ENCODE measurements at places on chromosomes 4 and X.

DNA sequence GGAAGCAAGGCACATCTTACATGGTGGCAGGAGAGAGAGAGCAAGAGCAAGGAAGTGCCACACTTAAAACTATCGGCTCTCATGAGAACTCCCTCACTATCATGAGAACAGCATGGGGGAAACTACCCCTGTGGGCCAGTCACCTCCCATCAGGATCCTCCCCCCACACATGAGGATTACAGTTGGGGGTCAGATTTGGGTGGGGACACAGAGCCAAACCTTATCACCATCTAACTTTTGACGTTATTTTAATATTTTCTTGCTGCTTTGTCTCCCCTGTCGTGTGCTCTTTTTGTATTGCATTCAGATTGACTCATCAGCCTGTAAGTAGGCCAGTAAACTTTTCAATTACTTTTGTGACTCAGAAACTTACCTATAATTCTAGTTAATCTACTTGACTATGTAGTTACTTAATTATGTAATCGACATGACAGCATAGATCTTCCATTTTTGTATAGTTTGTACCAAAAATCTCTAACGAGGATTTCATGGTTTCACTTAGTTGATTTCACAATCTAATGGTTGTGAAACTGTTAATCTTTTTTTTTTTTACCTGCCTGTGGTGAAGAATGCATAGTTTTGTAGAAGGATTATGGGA is 18.3 kb downstream of the STIM2 start:
- no peak for DNase-seq

DNA sequence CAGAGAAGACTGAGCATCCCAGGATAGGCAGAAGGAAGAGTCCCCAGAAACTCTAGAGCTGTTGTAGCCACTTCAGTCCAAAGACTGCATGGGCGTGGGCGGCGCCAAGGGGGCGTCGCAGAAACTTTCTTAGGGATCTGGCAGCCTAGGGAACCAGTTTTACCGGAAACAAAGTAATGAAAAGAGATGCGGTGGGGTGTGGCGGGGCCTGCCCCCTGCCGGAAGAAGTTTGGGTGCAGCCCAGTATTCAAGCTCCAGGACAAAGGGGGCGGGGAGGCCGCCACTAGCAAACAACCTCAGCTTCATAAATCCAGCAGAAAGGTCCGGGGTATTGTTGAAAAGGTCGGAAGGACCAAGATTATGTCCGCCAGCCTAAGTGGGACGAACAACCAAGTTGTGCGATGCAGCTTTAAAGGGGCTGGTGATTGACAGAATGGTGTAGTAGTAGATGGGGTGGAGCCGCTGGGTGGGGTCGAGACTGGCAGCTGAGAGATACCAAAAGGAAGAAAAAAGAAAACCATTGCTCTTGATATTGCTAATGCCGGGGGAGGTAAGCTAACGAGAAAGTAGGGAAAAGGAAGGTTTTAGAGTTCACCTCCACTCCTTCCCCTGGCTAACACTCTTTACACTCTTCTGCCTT is 190.5 kb downstream of the RRAGB start:
- no peak for DNase-seq

GRCh38 chrX:39050427-39050826 is 249.2 kb downstream of the MID1IP1 start:
- DNase-seq, result no peak

- no peak for DNase-seq
These were observed 752 bp upstream of the FGF5 start for GRCh38 chr4:80265571-80266252.

DNA sequence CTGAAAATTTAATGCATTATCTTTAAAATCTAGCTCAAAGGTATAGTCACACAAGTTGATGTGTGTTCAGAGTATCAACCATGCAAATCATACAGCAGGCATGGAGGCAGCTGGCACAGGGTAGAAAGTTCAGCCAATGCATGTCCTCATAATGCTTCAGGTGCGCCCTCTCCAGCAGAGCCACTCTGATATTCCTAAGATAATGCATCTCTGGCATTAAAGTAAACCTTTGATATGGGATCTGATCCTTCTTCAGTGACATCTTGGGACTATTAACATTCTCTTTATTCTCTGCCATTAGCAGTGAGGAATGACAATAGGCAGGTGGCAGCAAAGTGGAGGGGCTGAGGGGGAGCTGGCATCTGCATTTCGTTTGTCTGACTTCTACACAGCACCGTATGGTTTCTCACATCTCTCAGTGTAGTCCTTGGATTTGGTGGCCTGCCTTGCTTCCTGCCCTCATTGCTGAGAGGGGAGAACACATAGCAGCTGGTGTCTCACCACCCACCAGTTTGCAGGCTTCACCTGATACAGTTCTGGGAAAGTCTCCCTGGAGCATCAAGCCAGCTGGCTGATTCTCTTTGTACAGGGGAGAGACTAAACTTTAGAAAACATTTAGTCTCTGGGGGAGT is 168.7 kb upstream of the TBC1D9 start:
- no peak for DNase-seq

DNA sequence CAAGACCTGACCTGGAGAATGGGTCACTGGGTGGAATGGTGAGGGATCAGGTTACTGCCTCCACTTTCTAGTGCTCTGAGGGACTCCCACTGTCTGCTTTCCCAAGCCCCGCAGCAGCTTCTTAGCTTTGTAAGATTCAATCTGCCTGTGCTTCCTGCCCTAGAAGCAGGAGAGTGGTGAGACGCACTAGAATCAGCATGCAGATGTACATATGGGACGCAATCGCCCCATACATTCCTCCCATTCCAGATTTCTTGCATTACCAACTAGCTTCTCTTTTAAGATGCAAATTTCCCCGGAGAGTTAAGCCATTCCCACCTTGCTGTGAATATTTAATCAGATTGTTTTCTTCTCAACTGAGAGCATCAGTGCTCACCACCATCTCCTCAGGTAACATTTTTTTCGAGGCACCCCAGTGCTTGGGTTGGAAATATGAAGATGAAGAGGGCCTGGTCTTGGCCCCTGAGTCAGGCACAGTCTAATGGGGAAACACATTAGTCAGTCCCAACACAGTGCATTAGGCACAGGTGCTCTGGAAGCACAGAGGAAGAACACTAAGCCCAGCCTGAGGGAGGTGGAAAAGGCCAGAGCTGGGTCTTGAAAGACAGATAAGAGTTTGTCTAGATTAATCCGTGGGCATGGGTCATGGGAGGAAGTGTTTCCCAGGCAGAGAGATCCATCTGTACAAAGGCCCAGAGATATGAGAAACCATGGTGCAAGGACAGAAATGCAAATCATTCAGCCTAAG is 66.7 kb upstream of the PRPS1 start:
- no peak for DNase-seq

GRCh38 chr4:25908491-25908901 is 5.5 kb upstream of the SMIM20 start:
- no peak for DNase-seq
